ENCODE measurements at places on chromosomes 2 and 18.
A peak's percentile ranks its signal among the peaks of the same experiment; 100 is the strongest.

GRCh38 chr2:176079831-176080539 is 3.8 kb downstream of the EVX2 start:
- no peak for DNase-seq

- no peak for DNase-seq
These were observed 28.3 kb downstream of the MAP3K2 start for GRCh38 chr2:127359520-127359919.

DNA sequence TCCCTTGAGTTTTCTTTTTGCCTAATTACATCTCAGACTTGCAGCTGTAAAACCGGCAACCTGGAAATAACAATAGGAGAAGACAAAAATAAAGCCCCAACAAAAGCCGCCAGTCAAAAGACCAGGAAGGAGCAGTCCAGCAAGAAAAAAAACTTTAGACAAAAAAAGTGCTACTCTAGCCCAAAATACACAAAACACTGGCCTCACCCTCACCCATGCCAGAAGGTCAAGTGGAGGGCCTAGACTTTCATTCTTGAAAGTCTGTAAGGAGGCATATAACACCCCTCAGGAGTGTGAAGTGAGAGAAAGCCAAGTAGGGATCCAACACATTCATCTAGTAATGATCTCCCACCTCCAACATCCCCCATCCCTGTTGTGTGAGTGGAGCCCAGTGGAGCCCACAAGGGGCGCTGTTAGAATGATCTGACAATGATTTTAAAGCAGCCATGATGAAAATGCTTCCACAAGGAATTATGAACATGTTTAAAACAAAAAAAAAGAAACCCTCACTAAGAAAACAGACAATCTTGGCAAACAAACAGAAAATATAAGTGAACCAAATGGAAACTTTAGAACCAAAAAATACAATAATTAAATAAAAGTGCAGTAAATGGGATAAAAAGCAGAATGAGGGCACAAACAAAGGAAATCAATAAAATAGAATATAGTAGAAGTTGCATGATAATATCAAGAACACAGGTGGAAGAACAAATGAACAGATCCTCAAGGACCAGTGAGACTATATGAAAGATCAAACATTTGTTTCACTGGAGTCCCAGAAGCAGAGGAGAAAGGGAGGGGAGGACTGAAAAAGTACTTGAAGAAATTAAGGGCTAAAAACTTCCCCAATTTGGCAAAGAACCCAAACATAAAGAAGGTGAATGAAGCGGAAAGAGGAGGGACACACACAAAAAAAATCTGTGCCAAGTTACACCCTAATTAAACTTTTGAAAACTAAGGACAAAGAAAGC is 23.9 kb downstream of the SESTD1 start:
- no peak for DNase-seq

- DNase-seq = peak; percentile 41
These were observed 2.4 kb downstream of the CTIF start for GRCh38 chr18:48541026-48541746.

- DNase-seq = no peak
These were observed 223.2 kb downstream of the ALK start for GRCh38 chr2:29698216-29698615.

- DNase-seq = no peak
These were observed 196.0 kb downstream of the PAX3 start for GRCh38 chr2:222102575-222103349.

DNA sequence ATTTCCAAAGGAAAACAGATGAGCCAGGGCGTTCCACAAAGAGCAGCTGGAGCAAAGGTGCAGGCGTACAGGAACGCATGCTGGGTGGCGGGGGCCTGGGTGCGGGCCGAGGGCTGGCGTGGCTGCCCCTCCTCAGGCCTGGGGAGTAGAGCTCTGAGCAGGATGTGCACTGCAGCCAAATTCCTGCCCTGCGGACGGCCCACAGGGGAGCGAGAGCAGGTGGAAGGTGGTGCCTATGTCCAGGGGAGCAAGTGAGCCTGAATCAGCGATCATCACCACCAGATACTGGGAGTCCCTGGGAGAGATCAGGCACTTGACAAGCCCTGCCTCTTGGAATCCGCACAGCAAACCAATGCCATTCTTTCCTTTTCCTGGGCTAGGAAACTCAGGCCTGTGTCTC is 106.3 kb downstream of the GBX2 start:
- DNase-seq = no peak

GRCh38 chr2:154945984-154946383 is 247.5 kb downstream of the KCNJ3 start:
- no peak for DNase-seq

DNA sequence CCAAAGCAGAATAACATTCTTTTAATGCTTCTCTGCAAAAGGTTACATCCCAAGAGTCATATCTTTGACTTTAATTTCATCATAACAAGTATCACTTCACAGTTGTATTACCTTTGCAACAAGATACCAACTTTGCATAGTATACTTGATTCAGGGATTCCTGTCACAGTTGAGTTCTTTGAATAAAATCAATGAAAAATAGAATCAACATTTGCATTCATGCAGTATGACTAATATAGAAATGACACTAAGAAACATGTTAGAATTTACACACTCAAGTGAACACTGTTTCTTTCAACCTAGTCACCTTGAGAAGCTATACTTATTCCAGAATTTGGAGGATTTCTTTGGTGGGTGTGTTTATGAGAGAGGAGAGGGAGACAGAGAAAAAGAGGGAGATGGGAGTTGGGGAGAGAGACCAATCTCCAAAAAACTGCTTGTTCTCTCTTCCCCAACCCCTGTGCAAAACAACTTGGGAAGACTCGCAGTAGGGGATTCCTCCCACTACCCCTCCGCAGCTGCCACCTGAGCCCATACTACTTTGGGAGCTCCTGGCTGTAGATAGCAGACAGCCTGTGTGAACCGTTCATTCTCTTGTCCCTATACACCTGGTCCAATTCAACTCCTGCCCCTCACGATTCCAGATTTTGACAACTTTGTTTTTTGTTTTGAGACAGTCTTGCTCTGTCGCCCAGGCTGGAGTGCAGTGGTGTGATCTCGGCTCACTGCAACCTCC is 57.7 kb downstream of the PELI1 start:
- DNase-seq = no peak

- no peak for DNase-seq
These were observed 118.6 kb upstream of the LRATD1 start for GRCh38 chr2:14513903-14514302.

DNA sequence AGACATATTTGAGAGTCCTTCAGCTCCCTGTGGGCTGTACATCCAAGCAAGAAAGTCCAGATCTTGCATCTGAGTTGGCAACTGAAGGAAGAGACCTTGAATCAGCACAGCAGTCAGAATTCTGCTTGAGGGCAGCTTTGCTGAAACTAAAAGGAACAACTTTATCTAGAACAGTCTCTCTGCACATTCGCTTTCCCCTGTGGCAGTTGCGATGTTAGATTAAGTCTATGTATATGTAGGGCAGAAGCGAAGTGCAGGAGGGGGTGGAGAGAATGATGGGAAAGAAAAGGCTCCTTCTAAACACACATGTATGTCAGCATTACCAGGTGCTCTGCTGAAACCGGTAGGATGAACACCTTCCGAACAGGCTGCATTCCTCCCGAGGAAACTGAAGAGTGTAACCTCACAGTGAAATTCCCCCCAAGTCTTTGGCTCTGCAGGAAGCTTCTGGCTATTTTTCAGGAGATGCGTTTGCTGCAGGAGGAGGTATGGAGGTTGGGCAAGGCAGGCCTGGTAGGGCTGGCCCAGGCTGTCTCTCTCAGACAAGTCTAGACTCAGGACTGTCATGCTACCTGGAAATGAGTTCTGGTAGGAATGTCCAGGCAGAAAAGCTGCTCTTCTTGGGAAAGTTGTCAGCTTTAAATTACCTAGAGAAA is 70.0 kb upstream of the ATL2 start:
- no peak for DNase-seq

DNA sequence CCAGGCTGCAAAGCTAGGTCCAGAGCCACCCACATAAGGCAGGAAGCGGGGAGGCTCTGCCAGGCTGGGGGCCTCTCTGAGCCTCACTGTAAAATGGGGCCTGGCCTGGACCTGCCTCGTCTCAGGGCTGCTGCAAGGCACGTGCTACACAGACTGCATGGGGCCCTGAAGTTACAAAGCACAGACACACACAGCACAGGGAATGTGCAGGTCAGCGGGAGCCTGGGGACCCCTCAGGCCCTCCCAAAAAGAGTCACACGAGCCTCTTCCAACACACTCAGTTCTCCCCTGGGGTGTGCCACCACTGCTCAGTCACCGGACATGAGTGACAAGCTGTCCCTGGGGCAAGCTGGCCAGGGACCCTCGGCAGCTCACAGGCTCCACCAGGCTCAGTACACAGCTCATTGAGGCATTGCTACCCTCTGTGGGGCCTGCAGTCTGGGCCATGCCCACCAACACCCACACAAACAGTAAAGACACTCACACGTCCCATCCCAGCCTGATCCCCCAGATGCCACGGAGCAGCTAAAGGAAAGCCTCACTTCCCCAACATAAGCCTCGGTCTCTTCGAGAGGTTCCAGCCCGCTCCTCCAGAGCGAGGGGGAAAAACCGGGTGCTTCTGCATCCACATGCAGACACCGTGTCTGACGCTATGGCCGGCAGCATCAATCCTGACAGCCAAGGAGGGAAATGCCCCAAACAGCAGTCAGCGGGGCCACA is 33.7 kb downstream of the BOK start:
- DNase-seq = no peak

- DNase-seq = no peak
These were observed 49.1 kb downstream of the NGEF start for GRCh38 chr2:232963913-232964312.

Data from SHP77 (cell line).